EH (cell line): ENCODE measurements at places on chromosomes 6 and 20.

GRCh38 chr6:119360262-119360915, 10.8 kb upstream of the MAN1A1 start:
- no peak for DNase-seq

GRCh38 chr20:2903686-2904085, 30.4 kb downstream of the PTPRA start:
- DNase-seq, result no peak

DNA sequence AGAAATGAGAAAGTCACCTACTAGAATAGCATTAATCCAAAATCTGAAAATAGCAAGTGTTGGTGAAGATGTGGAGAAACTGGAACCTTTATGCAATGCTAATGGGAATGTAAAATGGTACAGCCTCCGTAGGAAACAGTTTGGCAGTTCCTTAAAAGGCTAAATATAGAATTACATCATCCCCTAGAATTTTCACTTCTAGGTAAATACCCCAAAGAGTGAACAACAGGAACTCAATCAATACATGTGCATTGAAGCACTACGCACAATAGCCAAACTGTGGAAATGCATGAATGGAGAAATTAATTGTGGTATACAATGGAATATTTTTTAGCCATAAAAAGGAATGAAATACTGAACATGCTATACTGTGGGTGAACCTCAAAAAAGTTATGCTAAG, 982.0 kb upstream of the FLRT3 start:
- no peak for DNase-seq

- no peak for DNase-seq
Observed at GRCh38 chr20:53947501-53948195, 122.7 kb downstream of the BCAS1 start.

- peak; percentile 58 for DNase-seq
Observed at GRCh38 chr20:14441201-14441600, 103.8 kb upstream of the FLRT3 start.

DNA sequence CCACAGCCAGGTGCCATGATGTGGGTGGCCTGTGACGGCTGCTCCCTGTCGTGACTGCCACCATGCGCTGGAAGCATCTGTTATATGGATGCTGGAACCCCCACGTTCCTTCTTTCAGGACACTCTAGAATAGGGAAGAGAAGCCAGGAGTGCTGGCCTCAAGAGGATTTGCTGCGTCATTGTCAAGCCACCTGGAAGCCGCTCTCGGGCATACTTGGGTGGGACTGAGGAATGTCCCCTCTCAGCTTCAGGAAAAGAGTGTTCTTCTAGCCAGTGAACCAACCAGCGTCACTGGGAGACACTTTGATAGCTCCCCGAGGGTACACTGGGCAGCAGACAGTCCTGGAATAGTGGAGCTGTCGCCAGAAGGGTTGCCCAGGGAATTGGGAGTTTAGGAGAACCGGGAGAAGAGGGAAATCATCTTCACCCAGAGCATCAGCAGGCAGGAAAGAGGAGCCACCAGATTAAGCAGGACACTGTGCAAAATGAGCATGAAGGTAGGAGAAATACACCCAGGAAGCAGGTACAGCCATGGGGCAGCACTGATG, 130.8 kb upstream of the SASH1 start:
- no peak for DNase-seq

- peak; percentile 83 for DNase-seq
Observed at GRCh38 chr6:25312703-25313102, 33.5 kb downstream of the CARMIL1 start.

- no peak for DNase-seq
Observed at GRCh38 chr6:148401571-148401970, 58.9 kb downstream of the SASH1 start.

DNA sequence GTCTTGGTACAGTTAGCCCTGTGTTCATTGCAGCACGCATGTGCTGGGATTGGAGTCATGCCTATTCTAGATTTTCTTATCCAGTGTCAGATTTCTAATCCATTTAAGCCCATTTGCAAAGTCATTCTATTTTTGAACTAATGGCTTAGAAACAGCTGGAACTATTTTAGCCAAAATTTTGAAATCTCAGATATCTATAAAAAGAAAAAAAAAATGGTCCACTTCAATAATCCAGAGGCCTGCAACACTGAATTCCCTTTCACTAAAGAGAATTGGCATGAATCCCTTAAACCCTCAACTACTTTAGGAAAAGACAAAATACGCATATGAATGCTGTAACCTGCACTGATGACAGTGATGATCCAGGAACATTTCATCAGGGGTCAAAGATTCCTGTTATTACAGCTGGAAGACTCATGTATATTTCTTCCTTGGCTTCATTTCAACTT, 1.5 kb downstream of the COL21A1 start:
- no peak for DNase-seq

- no peak for DNase-seq
Observed at GRCh38 chr20:5626603-5627002, 123.6 kb upstream of the SHLD1 start.

DNA sequence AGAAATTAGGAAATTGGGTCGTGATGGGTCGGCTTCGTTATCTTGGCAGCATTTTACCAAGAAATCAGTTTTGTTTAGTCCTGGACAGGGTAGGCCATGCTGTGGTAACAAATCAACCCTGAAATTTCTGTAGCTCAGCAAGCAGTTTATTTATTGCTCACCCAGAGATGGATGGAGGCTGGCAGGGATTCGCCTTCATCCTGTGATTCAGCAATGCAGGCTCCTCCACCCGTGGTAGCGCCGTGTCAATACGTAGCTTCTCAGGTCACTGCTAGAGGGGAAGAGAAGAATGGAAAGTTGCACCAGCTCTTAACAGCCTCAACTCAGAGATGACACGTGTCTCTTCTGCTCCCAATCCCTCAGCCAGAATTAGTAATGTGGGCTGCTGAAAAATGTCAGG, 157.0 kb upstream of the SGK1 start:
- no peak for DNase-seq

GRCh38 chr6:140854318-140854717, 1278.4 kb upstream of the GJE1 start:
- DNase-seq, result no peak

GRCh38 chr6:40671001-40671693, 84.0 kb upstream of the LRFN2 start:
- no peak for DNase-seq

DNA sequence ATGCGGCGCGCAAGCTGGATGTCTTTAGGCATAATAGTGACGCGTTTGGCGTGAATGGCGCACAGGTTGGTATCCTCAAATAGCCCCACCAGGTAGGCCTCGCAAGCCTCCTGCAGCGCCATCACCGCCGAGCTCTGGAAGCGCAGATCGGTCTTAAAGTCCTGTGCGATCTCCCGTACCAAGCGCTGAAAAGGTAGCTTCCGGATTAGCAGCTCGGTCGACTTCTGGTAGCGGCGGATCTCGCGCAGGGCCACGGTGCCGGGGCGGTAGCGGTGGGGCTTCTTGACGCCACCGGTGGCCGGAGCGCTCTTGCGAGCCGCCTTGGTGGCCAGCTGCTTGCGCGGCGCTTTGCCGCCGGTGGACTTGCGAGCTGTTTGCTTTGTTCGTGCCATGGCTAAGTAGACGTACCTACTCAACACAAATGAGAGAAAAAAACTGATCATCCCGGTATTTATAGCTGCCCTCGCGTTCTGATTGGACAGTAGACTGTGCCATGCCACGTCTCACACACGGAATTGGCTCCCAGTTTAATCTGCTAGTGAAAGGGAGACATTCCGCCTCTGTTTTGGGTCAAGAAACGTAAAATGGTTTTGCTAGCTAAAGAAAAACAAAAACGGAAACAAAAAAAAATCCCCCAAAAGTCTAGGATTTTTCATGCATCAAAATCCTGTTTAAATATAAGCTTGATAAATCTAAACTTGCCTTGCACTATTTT, 40.1 kb downstream of the OR2B2 start:
- DNase-seq, result peak; percentile 97
